ENCODE measurements at places on chromosomes 5 and 9.

- DNase-seq: no peak
Observed at GRCh38 chr5:17157916-17158529, 59.4 kb upstream of the BASP1 start.

DNA sequence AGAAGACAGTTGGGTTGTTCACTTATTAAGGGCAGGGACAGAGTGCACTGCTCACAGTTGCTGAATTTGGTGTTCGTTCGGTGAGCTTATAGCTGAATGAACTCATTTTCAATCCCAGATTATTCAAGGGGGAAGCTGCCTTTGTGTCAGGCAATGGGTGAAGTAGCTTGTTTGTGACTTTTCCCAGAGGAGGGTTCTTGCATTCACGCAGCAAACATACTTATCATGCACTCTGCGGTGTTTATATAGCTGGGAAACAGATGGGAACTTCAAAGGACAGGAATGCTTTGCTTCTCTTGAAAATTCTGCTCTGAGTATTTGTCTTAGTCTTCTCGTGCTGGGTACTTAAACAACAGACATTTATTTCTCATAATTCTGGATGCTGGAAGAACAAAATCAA lies 64.7 kb upstream of the ABCA1 start:
- DNase-seq: no peak

GRCh38 chr9:110809038-110809595 lies 140.5 kb downstream of the MUSK start:
- no peak for DNase-seq

DNA sequence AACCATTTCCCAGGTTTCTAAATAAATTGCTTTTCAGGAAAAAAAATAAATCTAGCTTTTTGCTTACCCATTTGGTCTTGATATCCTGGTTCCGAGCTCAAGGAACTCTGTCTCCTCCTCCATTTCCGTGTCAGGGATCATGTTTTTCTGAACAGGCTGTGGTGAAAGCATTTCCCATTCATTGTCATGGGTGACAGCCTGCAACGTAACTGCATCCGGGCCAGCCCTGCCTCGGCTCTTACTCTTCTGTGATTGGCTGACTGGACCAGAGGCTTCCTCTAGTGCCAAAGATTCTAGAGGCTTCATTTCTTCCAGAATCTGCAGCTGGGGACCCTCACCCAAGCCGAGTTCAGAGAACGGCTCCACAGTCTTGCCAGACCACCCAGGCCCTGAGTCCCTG lies 61.0 kb upstream of the PCA3 start:
- peak; percentile 68 for DNase-seq

DNA sequence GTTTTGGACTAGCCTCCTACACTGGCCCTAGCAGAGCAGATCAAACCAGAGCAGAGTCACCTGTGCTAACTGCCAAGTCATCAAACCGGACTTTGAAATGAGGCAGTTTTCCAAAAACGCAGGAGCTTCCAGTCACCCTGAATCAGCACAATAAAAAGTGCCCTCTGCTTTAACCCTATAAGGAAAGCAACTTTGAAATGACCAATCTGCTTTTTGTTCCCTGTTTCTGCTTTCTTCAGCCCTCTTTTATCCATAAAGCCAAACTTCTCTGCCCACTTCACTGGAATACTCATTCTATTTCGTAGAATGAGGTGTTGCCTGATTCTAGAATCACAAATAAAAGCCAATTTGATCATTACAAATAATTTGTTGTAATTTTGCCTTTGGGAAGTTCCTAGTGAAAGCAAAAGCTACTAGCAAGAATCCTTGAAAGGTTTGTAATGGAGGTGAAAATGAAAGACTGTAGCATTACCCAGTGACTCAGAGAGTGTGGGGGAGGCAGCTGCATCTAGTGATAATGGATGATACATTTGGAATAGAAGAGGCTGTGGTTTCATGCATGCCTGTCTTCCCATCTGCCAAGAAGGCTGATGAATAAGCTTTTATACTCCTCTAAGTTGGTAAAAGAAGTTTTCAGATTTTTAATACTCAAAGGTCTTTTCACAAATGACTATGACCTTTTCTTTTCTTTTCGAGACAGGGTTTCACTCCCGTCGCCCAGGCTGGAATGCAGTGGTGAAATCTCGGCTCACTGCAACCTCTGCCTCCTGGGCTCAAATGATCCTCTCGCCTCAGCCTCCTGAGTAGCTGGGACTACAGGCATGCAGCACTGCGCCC lies 14.9 kb downstream of the SPAAR start:
- DNase-seq: no peak

- DNase-seq: no peak
Observed at GRCh38 chr5:81632679-81633078, 118.2 kb downstream of the SSBP2 start.

GRCh38 chr5:169121630-169122420 lies 179.1 kb downstream of the SLIT3 start:
- no peak for DNase-seq

GRCh38 chr5:76714751-76715485 lies 1.0 kb upstream of the F2R start:
- DNase-seq: peak; percentile 73

DNA sequence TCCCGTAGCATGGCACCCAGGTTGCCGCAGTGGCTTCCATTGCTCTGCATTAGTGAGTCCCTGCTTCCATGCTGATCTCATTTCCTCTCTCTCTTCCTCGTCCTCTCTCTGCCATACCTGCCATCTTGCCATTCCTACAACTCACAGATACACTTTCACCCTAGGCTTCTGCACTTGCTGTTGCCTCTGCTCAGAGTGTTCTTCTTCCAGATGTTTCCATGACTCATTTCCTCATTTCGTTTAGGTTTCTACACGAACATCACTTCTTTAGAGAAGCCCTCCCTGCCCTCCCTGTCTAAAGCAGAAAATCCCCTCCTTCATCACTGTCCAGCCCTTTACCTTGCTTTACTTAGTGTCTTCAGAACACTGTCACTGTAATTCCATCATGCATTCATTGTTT lies 115.2 kb upstream of the WWC1 start:
- no peak for DNase-seq

DNA sequence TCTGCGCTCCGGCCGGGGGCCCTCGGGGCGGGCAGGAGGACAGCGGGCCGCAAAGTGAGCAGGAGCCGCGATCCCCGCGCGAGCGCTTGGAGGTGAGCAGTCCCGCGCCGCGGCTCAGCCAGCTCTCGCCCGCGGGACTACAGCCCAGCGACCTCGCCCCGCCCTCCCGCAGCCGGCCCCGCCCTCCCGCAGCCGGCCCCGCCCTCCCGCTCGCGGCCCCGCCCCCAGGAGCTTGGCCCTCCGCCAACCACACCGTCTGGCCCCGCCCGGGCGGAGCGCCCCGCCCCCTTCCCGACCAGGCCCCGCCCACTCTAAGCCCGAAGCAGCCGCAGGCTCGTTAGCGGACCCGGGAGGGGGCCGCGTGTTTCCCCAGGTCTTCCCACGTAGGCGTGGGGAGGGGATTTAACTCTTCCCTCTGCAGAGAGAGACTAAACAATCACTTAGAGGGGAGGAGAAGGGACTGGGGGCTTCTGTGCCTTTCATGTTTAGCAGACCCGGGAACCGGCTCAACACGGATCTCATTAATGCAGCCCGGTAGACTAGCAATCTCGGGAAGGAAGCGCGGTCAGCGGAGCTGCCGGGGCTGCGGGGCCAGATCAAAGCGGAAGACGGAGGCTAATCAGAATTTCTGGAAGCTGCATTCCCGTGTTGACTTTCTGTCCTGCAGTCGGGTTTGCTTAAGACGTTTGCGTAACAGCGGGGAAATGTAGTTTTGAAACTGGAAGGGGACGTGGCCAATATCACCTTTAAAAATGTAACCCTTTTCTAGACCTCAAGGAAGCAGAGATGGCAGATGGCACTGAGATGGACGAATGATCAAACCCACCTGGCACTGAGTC lies at the start of gene MYO10:
Gene MYO10, minus strand, starts transcription at position 139 of the 839 bp plus-strand sequence. CDS start 480 bp downstream, outside the sequence.
- DNase-seq: peak; percentile 79

DNA sequence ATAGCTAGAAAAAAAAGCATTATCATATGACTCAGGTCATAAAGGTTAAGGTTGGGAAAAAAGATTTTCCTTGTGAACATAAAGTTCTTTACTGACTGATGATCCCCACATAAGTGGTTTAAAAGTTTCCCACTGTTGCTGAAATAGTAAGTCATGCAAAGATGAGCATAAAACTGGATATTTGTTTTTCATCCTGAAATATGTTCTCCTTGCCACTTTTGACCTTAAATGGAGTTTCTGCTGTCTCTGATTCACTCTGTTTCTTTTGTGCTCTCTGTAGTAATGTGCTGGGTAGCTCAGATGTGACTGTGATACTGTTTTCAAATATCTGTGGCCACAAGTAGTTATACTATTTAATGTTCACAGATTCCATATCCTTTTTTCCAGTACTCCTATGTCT lies 162.5 kb upstream of the GAS1 start:
- no peak for DNase-seq

- no peak for DNase-seq
Observed at GRCh38 chr5:168972731-168973130, 328.2 kb downstream of the SLIT3 start.

DNA sequence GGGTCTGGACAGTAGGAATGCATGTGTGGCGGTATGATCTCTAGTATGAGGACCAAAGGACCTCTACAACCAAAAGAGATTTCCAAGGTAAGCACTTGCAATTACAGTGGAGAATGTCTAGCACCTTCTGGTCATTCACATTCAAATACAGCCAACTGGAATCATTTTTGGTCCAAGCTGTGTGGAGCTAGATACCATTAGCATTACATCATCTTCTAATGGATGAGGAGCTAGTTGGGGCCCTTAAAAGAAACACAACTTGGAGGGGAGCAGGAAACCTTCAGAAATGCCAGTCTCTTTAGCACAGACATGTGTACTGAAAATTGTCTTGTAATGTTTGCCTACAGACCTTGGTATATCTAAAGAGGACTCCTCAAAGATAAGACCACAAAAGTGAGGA lies 244.7 kb downstream of the BNC2 start:
- no peak for DNase-seq

DNA sequence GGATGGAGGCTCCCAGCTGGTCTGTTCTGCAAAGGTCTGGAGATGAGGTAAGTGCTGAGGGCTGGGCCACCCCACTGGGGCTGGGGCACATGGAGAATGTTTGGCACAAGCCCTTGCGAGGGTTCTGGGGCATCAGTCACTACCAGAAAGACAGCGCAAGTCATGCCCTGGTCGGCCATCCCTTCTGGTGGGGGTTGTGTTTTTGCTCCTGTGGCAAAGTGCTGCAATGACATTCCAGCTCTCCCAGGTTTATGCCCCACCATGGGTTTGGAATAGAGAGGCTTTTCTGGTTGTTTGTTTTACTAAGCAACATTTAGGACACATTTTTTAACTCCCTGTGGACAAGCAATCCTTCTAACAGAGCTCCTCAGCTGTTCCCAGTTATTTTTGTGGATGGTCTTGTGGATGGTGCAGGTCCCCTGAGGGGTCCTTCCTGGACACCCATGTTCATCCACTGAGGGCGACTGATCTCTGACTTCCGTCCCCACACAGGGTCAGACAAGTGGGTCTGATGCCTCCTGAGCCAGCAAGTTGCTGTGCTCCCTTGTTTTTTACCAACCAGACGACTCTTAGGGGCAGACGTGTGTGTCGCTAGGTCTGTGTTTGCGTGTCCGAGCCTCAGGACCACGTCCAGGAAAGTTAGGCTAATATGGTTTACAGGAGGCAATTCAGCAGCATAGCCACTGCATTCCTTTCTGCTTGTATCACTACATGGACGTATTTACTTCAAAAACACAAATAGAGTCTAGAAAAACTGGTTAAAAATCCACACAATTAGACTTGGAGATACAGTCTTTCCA lies 64.9 kb upstream of the ECM2 start:
- no peak for DNase-seq

- DNase-seq: no peak
Observed at GRCh38 chr5:96427824-96428223, 5.2 kb downstream of the PCSK1 start.

DNA sequence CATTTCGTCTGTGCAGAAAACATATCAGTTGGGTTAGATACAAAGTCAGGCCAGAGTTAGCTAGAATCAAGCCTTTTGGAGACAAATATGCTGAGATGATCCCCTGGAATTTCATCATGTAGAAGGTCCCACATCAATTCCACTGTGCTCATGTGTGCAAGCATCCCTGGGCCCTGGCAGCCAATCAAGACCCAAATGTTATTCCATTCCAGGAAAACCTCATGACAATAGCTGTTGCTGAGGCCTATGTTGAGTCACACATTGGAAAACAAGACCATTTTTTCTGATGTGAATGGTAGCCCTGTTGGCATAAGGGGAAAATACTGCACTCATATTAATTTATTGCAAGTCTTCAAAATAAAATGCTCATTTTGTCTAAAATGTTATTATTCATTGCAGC lies 11.5 kb downstream of the SPOCK1 start:
- DNase-seq: no peak

Data from activated CD4-positive, alpha-beta T cell treated with anti-CD3 and anti-CD28 coated beads, Interleukin-2, amount 10 ng/mL, durations not matched to agents 24 days and 14 days (primary cell).